Cerebellar nuclear complex (tissue), 1 donor: ENCODE measurements at places on chromosomes 7 and 10.

- DNase-seq = no peak
Measured at GRCh38 chr7:78510580-78511188, 712.1 kb downstream of the PHTF2 start.

- DNase-seq = no peak
Measured at GRCh38 chr7:5773661-5774086, 7.8 kb downstream of the RNF216 start.

DNA sequence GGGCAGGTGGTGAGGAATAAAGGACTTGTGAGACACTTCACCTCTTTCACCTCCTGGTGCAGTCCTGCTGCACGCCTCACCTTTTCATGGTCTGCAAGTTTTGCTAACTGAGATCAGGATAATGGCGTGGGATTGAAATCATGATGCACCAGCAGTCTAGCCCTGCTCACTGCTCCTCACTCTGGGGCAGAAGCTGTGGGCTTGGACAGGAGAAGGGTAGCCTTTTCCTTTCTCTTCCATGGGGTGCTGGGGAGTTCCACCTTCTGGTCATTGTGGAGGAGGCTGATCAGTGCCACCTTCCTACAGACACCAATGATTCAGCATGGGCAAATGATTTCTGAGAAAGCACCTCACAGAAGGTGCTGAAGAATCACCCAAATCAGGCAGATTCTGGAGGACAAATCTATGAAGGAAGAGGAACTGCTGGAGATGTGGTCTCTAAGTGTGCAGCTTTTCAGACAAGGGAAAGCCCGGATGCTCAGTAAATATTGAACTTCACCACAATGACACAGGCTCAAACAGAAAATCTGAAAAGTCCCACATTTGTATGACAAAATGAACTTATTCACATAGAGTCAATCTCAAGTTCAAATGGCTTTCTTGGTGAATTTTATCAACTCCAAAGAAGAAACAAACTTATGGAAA lies 19.7 kb downstream of the MBL2 start:
- DNase-seq = no peak

DNA sequence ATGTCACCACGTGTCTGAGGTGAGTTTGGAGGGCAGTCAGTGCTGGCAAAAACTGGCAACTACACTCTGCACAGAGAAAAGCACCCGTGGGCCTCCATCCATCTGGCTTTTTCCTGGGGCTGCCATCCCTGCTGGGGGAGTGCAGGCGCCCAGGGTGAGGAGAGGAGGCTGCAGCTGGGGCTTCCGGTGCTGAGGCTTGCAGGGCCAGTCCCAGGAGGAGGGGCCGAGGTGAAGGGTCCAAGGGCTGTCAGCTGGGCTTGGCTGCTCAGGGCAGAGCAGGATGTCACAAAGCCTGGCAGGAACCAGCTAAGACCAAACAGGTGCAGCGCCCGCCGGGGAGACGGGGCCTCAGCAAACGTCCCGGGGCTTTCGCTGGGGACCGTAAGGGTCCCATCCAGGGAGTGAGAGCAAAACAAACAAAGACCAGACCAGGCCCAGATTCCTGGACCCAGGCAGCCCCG lies 77.2 kb downstream of the CFAP46 start:
- no peak for DNase-seq

GRCh38 chr10:68110027-68110426 lies 739 bp downstream of the MYPN start:
- no peak for DNase-seq

- no peak for DNase-seq
Measured at GRCh38 chr10:18683427-18683826, 24.2 kb downstream of the ARL5B start.

- no peak for DNase-seq
Measured at GRCh38 chr7:28328146-28328545, 84.2 kb upstream of the CREB5 start.

GRCh38 chr7:137850571-137850970 lies 3.8 kb upstream of the DGKI start:
- no peak for DNase-seq

- DNase-seq = no peak
Measured at GRCh38 chr7:56097700-56098099, 4.9 kb upstream of the PHKG1 start.

GRCh38 chr10:19788075-19788686 lies 28.1 kb upstream of the PLXDC2 start:
- DNase-seq = no peak

GRCh38 chr10:12556039-12556438 lies 206.7 kb downstream of the CAMK1D start:
- no peak for DNase-seq

- DNase-seq = no peak
Measured at GRCh38 chr7:138188290-138188858, 112.1 kb downstream of the AKR1D1 start.

DNA sequence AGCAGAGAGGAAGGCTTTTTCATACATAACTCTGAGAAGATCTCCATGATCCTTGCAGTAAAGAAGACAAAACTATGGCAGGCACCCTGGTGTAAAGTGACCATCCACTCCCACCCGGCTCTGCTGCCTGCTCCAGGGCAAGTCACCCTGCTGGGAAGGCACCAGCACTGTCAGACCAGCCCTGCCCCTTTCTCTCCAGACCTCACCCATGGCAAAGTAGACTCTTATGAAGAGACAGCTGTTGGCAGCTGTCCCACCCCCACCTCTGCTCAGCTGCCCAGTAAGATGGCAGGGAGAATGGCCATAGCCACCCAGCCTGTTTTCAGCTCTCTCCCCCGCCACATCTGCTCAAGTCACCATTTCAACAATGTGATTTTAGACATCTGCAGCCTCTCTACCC lies 8.6 kb upstream of the ZMIZ2 start:
- DNase-seq = no peak

DNA sequence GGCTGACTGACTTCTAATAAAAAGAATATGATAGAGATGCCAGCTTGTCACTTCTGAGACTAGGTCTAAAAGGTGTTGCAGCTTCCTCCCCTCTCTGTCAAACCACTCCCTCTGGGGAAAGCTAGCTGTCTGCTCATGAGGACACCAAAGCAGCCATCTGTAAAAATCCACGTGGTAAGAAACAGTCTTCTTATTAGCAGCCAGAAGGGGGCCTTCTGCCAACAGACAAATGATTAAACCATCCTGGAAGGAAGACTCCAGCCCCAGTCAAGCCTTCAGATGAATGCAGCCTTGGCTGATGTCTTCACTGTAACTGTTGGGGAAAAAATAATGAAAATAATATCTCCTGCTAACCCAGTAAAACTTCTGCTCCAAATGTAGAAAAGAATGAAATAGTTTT lies 41.9 kb upstream of the DAGLB start:
- DNase-seq = no peak

DNA sequence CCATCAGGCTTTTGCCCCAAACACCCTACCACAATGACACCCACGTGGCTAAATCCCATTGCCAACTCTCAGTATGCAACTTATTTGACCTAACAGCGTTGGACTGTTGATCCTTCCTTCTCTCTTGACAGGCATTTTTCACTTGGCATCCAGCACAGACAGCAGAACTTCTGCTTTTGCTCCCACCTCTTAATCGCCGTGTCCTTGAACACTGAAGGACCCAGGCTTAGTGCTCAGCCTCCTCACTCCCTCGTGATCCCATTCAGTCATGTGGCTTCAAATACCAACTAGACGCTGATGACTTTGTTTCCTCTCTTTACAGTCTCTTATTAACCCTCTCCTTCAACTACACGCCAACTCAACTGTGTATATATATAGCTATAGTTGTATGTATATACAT lies 25.0 kb downstream of the ZFAND2A start:
- no peak for DNase-seq

DNA sequence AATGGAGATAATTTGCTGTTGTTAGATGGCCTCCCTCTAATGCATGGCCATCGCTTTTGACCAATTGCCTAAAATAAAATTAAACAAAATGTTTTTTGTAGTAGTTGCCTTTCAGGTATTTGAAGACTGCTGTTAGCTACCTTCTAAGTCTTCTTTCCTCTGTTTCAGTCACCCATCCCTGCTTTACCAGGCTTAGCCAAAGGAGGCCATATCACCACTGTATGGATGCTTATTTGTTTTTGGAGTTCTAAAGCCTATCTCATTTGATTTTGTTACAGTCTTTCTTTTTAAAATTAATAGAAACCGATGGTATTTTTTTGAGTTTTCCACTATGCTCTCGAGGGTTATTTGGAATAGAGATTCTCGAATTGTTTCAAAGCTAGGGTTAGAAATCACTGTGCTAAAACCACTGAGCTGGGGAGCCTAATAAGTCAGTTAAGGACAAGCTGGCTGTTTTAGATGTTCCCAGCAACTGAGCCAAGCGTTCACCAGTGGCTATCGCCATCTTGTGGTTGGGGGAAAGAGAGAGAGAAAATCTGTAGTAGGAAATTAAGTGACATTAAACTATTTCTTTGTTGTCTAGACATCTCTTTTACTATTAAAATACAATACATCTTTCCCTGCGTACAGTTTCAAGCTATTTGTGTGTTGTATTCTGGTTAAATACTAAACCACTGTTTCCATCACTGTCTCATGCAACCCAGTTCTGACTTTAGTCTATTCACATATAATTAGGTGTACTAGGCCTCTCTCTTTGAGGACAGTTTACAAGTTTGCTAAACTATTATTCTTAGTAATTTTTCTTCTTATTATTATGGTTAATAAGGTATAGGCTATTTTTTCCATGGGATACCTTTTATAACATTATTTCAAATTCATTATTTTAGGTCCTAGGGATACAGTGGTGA lies 52.2 kb downstream of the GPR158 start:
- DNase-seq = no peak
